ENCODE measurements at places on chromosomes 12 and 14. TPM values are rescaled to one million over a fixed set of nuclear protein-coding genes. Genes with fewer than 3 reads are reported as not detected.
A peak's percentile ranks its signal among the peaks of the same experiment; 100 is the strongest.

The CCDC38 gene
- total RNA-seq = not detected

DNA sequence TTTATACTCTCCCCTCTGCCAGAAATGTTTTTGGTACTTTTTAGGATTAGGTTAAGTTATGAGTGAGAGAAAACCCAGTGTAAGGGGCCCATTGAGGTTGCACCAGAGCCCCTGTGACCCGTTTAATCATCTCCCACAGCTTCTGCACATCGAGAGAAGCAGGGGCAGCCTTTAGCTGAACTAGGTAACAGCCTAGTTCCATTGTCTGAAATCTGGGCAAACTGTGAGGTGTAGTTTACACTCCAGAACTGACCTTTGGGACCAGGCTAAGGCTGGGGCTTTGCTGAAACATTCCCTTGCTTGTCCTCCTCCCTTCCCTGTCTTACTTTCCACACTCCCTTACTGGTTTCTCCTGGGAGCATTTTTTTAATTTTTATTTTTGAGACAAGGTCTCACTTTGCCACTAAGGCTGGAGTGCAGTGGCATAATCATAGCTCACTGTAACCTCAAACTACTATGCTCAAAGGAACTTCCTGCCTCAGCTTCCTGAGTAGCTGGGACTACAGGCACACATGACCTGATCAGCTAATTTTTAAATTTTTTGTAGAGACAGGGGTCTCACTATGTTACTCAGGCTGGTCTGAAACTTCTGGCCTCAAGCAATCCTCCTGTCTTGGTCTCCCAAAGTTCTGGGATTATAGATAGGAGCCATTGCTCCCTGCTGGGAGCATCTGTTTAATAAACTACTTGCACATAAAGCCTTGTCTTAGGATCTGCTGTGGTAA is 25.9 kb upstream of the DHRS2 start:
- no peak for DNase-seq

DNA sequence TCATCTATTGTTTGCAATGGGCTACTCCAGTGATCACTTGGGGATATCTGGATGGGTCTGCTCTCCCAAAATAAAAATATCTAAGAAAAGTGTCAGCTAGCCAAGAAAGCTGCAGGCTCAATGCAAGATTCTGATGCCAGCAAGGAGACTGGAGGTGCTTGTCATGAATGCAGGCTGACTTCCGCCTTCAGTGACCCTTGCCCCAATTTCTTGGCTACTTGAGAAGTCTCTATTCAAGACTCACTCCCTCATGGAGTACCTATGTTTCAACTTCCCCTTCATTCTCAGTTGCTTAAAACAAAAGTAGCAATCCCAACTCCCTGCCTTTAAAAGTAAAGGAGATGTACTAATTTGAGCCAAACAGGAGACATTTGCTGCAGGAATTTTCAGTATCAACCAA is 123.9 kb downstream of the GPR65 start:
- DNase-seq = no peak

The LRRC74A gene
- not detected for total RNA-seq

The CDH24 gene
- total RNA-seq = 1.8 TPM

The BCAT1 gene
- 45.1 TPM for total RNA-seq

- no peak for DNase-seq
Measured at GRCh38 chr12:104734541-104735095, 223.5 kb downstream of the SLC41A2 start.

The ARHGEF25 gene
- 78.8 TPM for total RNA-seq

GRCh38 chr12:4133029-4133428 is 140.5 kb upstream of the CCND2 start:
- DNase-seq = no peak

DNA sequence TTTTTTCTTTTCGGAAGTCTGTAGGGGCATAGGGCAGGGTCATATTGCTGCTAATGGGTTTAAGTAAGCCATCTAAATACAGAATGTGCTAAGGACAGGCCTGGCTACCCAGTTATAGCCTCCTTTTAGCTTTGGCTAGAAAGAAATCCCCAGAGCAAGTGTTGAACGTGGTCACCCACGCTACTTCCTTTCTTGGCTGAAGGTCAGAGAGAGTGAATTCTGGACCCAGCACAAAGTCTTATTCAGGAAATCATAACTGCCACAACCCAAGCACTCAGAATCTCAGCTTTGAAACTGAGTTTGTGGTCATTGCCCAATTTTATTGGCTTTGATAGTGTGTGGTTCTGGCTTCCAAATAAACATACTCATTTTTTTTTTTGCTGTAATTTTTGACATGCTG is 542.1 kb upstream of the ATP2B1 start:
- DNase-seq = no peak

GRCh38 chr14:23358553-23359166 is 6.0 kb upstream of the SLC22A17 start:
- no peak for DNase-seq

DNA sequence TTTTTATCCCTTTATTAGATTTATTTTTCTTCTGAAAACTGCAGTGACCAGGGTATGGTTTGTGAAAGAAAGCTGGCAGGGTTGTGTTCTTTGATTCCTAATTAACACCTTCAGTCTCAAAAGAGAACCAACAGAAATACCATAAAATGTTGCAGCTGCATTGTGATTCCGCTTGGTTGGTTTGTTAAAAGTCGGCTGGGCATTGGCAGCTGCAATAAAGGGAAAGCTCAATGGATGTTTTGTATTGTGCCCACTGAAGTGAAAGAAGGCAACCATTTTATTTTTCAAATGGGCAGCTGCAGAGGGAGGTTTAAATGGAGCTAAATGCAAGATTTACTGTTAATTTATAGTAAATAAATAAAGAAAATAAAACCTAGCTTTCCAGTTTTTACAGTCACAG is 16.7 kb downstream of the LGR5 start:
- DNase-seq = no peak

- peak; percentile 8 for DNase-seq
Measured at GRCh38 chr12:123278101-123278627, 6.5 kb upstream of the CDK2AP1 start.

The SCNN1A gene
- 1.9 TPM for total RNA-seq

DNA sequence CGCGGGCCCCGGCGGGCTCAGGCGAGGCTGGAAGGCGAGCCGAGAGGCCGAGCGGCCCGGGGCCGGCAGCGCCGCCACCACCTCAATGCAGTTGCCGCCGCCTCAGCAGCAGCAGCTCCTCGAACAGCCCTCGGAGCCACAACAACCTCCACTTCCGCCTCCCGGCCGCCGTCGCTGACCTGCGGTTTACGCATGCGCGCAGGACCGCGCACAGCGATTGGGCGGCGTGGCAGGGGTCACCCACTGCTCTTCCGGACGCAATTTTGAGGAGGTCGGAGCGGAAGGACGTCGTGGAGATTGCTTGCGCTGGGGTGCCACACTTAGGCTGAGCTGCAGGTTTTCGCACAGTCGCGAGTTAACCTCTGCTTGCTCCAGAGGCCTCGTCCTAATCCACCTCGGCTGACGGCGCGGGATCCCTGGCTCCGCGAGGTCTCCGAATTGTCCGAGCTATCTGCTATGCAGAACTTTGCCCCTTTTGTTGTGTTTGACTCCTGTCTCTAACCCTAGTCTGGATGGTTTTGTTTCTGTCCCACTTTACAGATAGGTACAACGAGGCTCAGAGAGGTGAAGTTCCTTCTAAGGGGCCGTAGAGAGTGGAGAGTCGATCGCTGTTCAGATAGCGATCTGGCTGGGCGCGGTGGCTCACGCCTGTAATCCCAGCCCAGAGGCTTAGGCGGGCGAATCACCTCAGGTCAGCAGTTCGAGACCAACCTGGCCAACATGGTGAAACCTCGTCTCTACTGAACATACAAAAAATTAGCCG is at the start of the genes ACAD10 and BRAP:
Gene ACAD10, plus strand, starts transcription at position 243 of the 763 bp plus-strand sequence. CDS start 6,657 bp downstream, outside the sequence.
Gene BRAP, minus strand, starts transcription at position 146 of the 763 bp plus-strand sequence. CDS start 164 bp downstream, outside the sequence.
- DNase-seq = peak; percentile 98

GRCh38 chr12:868722-869121 is 80.8 kb downstream of the RAD52 start:
- DNase-seq = no peak

- no peak for DNase-seq
Measured at GRCh38 chr14:77364146-77364545, 12.7 kb downstream of the TMED8 start.

The TMEM119 gene
- total RNA-seq = 12.7 TPM

The WSCD2 gene
- 9.3 TPM for total RNA-seq

The PRH2 gene
- not detected for total RNA-seq

The PTCSC3 gene
- not detected for total RNA-seq

DNA sequence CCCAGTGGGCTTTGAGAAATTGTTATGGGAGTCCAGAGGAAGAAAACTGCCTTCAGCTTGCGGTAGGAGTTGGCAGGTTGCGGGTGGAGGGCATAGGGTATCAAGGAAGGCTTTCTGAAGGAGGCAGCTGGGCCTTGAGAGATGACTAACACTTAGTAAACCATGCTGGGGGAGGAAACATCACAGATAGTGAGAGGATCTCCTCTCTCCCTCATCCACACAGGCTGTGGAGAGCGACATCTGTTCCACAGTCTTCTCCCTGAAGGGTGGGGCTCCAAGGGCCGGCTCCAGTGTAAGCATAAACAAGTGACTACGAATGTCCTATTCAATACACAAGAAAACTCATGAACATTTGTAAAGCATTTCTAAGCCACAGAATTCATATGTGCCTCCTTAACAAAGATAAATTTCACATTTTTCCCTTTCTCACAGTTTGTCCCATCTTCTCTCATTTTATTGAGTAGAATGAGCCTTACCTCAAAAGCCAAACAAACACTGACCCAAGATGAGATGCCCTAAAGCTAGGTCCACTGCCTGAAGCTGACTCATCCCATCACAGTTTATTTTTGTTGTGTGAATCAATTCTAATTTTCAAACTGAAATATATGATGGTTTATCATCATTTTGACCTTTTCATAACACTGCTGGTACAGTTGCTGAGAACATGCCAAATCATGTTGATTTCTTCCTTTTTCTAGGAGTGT is 227.9 kb downstream of the SLC25A21 start:
- no peak for DNase-seq

GRCh38 chr12:48446161-48446776 is 26.1 kb upstream of the ANP32D start:
- no peak for DNase-seq

DNA sequence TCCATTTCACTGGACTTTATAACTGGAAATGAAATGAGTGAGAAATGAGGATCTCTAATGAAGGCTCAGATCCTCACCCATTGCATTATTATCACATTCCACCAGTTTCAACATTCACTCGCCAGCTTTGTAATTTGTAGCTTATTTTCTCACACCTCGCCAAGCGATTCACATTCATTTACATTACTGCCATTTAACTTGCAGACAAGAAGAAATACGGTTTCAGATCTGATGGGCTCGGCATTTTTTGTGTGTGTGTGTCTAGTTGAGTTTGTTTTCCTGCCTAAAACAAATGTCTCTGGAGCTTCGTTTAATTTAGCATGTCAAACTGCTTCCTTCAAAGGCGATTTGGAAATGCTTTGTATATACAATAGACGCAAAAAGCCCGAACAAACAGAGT is 132.2 kb downstream of the FLRT2 start:
- DNase-seq = no peak

The KLRB1 gene
- 1.0 TPM for total RNA-seq

GRCh38 chr12:77124767-77125166 is 59.4 kb upstream of the E2F7 start:
- no peak for DNase-seq

GRCh38 chr12:6868211-6869048 is 1.1 kb downstream of the TPI1 start:
- peak; percentile 73 for DNase-seq

DNA sequence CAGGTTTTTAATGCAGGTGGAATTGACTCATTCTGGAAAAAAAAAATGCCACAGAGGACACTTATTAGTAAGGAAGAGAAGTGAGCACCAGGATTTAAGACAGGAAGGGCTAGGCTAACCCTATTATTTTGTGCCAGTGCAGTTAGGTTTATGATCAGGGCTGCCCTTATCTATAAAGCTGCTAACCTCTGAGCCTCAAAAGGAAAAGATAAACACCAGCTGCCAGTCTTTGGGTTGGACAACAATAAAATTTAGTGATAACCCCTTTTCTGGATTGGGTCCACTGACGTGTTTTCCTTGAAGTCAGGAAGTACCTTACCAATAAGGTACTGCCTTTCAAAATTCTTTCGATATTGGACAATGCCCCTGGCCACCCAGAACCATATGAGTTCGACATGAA is 128.9 kb downstream of the NUBPL start:
- DNase-seq = no peak

GRCh38 chr12:56288705-56289387 is 11.3 kb downstream of the CS start:
- DNase-seq = no peak

DNA sequence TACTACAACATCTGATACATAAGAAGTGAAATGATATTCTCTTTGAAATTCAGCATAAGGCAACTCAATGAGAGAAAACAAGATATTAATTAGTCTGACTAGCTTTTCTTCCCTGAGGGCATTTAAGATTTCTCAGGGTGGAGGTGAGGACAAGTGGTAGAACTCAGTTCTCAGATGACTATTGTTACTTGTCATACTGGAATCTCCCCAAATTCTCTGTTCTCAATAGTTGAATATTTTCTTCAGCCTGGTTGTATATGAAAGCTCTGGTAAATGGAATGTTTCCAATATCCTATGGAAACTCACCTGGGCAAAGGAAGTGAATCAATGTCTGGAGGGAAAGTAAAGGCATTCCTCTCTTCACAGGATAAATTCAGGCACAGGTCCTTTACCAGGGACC is 18.2 kb upstream of the ITGA5 start:
- no peak for DNase-seq

Data from posterior vena cava (tissue), 2 donors.